C1 segment of cervical spinal cord (tissue), 14 donors: ENCODE measurements at places on chromosomes 13 and 19.
A peak's percentile ranks its signal among the peaks of the same experiment; 100 is the strongest.

DNA sequence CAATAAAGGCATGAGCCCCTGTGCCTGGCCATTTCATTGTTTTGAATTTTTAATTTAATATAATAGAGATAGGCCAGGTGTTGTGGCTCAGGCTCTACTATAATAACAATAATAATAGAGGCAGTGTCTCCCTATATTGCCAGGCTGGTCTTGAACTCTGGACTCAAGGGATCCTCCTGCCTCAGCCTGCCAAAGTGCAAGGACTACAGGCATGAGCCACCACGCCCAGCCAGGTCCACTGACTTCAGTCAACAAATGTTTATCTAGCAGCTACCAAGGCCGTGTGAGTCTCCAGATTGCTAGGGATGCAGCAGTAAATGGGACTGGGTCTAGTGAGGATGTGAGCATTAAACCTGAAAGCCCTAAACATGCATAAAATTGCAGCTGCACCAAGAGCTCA, 13.8 kb upstream of the ILF3 start:
- DNase-seq = no peak

- no peak for DNase-seq
Measured at GRCh38 chr19:23799321-23799720, 40.6 kb upstream of the ZNF681 start.

DNA sequence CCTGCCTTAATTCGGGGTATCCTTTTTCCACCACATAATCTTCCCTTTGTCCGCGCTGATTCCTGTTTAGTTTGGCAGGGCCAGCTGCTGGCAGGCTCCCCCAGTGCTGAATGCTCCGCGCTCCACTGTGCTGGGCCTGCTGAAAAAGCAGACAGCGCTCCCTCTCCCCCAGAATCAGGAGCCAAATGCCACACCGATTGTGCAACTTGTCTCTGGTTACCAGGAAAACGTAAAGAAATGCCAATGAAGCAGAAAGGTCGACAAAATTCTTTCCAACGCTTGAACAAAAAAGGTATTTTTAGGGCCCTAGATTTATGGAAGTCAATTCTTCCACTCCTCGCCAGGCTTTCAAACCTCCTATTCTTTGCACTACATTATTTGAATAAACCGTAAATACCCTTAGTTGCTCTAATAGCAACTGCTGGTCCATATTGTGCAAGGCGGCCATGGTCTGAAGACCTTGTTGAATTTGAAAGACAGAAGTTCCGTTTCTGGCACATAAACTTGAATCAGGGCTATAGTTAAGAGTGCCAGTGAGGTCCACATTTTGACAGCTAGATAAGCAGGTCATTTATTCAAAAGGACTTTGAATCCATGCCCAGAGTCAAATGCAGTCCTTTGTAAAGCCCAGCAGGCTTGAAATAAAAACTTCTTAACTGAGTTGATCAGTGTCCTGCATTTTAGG, 206.7 kb upstream of the RFC3 start:
- peak; percentile 84 for DNase-seq

GRCh38 chr13:46606970-46607369, 54.0 kb downstream of the LRCH1 start:
- DNase-seq = no peak

DNA sequence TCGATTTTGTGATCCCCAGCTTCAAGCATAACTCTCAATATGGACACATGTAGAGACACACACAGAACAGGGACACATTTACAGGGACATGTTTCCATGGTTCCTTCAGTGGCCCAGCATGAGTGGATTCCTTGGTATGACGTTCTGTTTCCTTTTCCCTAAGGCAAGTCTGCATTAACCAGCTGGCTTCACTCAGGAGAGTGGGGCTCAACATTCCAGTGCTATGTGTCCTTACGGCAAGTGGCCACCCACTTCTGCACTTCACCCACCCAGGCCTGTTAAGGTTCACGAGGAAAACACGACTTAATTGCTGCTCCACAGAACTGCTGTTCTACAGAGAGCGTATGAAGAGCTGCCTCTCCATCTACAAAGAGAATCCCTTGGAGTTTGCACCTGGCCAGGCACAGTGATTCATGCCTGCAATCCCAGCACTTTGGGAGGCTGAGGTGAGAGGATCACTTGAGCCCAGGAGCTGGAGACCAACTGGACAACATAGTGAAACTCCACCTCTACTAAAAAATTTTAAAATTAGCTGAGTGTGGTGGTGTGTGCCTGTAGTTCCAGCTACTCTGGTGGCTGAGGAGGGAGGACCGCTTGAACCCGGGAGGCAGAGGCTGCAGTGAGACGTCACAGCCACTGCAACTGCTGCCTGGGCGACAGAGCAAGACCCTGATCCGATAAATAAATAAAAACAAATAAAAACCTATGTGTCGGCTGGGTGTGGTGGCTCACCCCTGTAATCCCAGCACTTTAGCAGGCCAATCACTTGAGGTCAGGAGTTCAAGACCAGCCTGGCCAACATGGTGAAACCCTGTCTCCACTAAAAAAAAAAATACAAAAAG, 32.5 kb downstream of the BRD4 start:
- no peak for DNase-seq

DNA sequence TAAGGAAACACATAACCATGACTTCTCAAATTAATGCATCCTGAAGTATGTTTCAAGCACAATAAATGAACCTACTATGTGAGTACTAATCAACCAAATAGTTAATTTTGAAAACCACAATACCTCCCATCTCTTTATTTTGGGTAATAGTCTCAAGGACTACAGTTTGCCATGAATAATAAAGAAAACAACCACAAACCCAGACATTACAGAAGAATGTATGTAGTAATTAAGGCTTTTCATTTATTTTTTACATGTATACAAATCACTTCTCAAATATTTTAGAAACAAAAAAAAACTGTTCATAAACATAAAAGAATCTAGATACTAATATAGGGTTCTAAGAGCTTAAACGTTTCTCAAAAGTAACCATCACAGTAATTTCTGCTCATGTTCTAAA, 6.8 kb downstream of the KATNAL1 start:
- no peak for DNase-seq

DNA sequence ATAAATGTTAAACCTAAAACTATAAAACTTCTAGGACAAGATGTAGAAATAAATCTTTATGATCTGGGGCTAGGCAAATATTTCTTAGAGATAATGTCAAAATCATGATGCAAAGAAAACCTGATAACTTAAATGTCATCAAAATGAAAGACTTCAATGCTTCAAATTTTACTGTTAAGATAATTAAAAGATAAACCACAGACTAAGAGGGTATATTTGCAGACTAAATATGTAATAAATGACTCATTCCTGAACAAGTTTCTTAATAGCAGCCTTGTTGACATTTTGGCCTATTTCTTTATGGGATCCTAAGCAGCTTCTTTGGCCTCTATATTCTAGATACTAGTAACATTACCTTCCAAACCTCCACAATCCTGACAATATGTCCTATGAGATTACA, 2878.3 kb upstream of the PCDH20 start:
- no peak for DNase-seq

DNA sequence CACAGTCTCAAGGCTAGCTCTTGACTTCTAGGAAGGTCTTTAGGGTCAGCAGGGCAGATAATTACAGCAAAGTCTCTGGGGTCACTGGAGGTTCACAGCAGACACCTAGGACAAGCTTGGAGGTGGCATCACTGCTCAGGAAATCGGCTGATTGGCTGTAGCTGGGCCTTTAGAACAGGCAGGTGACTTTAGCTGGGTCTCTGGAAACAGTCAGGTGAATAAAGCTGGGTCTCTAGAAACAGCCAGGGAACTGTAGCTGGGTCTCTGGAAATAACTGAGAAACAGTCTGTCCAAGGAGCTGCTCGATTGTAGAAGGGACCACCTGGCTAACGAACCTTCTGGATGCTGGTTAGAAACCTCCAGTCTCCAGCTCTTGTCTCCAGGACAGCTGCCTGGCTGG, 10.0 kb downstream of the LAIR1 start:
- no peak for DNase-seq

DNA sequence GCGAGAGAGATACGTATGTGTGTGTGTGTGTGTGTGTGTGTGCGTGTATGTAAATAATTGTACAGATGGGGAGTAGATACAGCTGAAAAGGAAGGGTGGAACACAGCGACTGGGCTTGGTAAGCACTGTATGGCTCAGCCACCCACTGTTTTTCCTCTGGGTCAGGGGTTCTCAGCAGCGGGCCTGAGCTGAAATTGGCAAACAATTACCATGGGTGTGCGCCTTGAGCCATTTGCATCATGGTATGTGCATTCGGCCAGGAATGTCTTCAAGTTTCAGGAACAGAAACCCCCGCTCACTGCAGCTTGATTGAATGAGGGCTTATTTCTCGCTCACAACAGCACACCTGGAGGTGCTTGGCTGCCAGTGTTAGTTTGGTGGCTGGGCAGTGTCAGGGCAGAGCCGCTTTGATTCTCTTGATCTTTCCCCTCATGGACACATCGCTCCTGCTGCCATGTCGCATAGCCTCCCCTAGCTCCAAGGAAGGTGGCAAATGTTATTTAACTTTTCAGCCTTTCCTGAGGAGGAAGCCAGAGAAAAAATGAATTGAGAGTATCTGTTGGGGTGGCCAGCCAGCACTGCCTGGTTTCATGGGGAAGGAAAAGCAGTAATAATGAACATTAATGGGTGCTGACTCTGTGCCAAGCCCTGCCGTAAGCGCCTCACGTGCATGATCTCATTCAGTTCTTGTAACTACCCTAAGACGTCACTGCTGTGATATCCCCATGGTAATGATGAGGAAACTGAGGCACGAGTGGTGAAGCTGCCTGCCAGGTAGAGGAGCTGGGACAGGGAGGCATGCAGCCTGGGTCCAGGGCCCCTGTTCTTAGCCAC, 126.9 kb downstream of the SIPA1L3 start:
- no peak for DNase-seq

DNA sequence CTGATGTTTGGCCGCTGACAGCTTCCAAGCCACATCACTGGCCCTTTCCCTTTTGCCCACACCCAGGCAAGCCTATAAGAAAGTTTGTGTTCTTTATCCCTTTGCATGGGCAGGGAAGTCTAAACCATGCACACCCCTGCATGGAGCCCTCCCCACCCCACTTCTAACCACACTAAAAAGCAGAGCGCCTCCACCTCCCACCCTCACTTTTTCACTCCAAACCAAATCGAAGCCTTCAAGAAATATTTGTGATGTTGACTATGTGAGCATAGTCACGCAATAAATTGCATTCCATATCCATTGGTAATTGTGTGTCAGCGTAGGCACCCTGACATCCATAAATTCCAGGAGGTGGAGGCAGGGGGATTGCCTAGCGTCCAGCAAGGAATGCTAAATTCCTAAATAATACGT, 104.4 kb upstream of the LSM14A start:
- no peak for DNase-seq

GRCh38 chr13:108924541-108924940, 295.1 kb downstream of the MYO16 start:
- DNase-seq = no peak

- DNase-seq = no peak
Measured at GRCh38 chr13:79457948-79458347, 23.0 kb upstream of the NDFIP2 start.

GRCh38 chr13:109874484-109875454, 88.4 kb upstream of the IRS2 start:
- no peak for DNase-seq

DNA sequence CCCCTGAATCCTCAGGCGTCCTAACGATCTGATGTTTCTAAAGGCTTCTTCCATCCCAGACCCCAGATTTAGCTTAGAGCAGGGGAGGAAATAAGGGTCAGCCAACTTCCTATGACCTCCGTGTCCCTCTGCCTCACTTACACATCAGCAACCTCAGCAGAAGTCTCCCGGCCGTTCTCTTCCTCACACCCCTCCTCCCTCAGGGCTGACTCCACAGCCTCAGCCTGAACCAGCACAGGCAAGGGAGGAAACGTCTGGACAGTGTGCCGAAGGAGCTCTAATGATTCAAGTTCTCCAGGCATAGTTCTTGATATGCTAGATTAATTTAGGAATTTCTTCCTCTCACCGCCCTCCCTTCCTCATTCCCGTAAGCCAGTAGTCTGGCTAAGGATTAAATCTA, 121.4 kb downstream of the NUFIP1 start:
- DNase-seq = no peak

DNA sequence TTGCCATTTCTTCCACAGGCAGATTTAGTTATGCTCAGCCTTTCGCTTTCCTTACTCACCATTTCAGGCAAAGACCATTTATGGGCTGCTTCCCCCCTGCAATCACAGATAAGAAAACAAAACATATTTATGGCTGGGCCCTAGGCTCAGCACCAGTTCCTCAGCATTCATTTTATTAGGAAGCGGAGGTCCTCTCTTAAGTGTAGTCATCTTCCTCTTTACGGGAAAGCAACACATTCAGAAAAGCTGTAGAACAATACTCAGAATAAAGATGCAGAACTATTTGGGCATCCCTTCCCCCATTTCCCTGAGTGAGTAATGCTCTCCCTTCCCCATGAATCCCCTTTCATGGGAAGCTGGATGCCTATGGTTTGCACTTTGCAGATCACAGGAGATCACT, 27.9 kb downstream of the FLT1 start:
- DNase-seq = no peak

DNA sequence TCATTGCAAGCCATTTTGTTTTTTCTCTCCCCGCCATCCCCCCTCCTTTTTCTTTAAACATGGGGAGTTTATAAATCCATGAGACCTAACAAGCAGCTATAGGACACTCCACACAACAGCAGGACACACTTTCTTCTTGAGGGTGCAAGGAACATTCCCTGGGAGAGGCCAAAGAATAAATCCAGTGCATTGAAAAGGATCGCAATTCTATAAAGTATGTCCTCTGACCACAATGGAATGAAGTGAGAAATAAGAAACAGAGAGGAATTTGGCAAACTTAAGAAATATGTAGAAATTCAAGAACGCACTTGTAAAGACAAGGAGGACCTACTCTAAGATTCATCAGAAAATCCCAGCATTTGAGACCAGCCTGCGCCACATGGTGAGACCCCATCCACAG, 11.9 kb downstream of the KLF2 start:
- DNase-seq = no peak

GRCh38 chr13:82412749-82413148, 1469.5 kb downstream of the SLITRK1 start:
- no peak for DNase-seq

- DNase-seq = no peak
Measured at GRCh38 chr19:46847528-46847927, 3.1 kb downstream of the AP2S1 start.

GRCh38 chr19:52735734-52736133, 890 bp upstream of the ZNF611 start:
- peak; percentile 20 for DNase-seq

- no peak for DNase-seq
Measured at GRCh38 chr19:11848200-11848593, 329 bp upstream of the ZNF439 start.

DNA sequence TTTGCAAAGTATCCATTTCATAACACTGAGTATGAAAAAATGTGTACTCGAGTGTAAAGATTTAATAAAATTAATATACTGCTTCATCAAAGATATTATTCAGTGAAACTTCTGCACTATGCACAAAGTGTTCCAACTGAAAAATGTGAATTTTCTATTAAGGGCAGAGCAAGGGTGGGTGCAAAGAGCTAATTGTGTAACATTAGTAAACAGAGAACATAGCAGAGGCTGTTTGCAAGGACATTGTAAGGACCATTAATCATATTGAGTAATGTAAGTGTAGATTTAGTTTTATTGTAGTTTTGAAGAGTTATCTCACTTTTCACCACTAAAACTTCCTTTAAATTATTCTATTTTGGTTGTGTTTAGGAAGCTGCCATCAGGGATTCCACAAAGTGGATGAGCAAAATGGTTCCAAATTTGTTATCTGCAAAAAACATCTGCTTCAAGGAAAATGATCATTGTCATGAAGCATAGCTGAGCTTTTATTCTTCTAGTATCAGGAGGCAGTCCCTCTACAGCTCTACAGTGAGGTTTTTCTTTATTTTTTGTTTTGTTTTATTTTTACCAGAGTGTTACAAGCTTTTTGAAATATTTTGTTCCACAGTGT, 1375.4 kb downstream of the SLITRK1 start:
- DNase-seq = no peak
